ENCODE measurements at places on chromosomes 12 and 14.

DNA sequence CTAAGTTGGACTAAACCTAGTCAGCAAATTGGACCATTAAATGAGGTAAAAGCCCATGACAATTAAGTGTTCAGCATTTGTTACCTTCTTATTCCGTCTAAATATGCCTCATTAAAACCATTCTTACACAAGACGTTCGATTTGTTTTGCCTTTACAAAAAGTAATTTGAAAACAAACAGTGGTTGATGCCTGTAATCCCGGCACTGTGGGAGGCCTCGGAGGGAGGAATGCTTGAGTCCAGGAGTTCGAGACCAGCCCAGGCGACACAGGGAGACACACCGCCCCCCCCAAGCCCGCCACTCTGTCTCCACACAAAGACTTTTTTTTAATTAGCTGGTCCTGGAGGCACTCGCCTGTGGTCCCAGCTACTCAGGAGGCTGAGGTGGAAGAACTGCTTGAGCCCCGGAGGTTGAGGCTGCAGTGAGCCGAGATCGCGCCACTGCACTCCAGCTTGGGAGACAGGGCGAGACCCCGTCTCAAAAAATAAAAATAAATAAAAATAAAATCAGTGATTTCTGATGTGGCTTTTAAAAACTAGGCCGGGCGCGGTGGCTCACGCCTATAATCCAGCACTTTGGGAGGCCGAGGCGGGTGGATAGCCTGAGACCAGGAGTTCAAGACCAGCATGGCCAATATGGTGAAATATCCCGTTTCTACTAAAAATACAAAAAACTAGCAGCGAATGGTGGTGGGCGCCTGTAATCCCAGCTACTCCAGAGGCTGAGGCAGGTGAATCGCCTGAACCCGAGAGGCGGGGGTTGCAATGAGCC, 856 bp upstream of the EIF4B start:
- peak; percentile 21 for DNase-seq

DNA sequence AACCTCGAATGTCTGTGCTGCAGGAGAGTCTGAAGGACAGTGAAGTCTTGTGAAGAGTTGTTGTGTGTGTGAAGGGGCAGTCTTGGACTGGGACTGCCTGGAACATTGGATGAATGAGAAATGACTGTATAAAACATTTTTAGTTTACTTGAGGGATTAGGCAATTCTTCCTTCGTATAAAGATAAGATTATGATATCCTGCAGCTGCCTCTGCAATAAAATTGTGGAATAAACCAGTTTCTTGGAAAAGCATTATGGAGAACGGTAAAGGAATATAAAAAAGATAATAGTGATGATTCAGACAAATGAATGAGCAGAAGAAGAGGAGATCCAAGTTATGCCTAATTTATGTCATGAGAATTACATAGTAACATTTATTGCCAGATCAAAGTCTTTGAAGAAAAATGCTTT, 30.9 kb upstream of the LUM start:
- no peak for DNase-seq

- DNase-seq: no peak
Measured at GRCh38 chr14:91125271-91125660, 11.4 kb downstream of the DGLUCY start.

GRCh38 chr14:77620222-77620870, 3.9 kb upstream of the SPTLC2 start:
- no peak for DNase-seq

GRCh38 chr12:73124480-73124879, 852.3 kb downstream of the TRHDE start:
- no peak for DNase-seq

GRCh38 chr12:9888665-9889273, 7.5 kb downstream of the KLRF2 start:
- no peak for DNase-seq

- no peak for DNase-seq
Measured at GRCh38 chr14:103696070-103696402, 19.2 kb downstream of the XRCC3 start.

GRCh38 chr12:4850857-4851380, 58.8 kb upstream of the KCNA1 start:
- DNase-seq: no peak

- peak; percentile 5 for DNase-seq
Measured at GRCh38 chr12:109389146-109389545, 41.4 kb downstream of the MYO1H start.

DNA sequence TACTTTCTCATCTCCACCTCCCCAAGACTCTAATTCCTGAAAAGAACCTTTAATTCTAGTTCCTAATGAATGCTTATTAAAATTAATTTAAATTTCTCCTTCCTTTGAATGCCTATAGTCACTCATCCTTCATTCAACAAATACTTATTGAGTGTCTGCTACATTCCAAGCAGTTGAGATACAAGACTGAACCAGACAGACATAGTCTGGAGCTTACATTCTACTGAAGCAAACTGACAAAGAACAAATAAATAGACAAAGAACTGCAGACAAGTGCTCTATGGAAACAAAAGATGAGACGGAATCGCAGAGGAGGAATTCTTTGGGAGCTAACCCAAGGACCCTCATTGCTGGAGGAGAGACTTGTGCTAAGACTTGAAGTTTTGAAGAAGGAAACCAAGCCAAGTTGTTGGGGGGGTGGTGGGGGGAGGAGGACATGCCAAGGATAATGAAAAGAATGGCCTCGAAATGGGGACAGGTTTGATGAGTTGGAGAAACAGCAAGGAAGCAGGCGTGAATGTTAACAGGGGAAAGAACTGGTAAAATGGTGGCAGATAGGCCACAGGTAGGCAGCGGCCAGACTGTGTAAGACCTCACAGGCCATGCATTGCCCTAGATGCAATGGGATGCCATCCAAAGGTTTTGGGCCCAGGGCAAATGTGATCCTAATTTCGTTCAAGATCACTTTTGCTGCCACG, 9.7 kb upstream of the TDG start:
- DNase-seq: no peak

GRCh38 chr12:2580821-2581220, 213.9 kb upstream of the FKBP4 start:
- no peak for DNase-seq

DNA sequence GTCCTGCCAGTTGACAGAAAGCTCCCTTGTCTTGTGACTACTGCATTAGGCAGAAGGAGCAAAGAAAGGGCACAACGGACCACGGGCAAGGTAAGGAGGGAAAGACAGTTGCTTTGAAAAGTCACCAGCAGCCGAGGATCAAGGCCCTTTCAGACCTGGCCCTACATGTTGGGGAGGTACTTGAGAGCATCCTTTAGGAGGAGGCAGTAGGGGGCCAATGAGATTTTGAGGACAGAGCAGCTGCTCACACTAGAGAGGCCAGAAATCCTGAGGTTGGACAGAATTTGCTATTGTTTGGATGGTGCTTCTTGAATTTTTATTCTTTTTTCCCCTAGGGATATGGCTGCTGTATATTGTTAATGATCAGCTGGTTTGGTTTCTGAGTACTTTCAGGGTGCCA, 135.5 kb upstream of the PZP start:
- DNase-seq: no peak

GRCh38 chr12:75724928-75725312, 213.5 kb upstream of the KRR1 start:
- no peak for DNase-seq

- no peak for DNase-seq
Measured at GRCh38 chr14:102241147-102241546, 63.8 kb downstream of the MOK start.
